Endothelial cell of umbilical vein (primary cell): ENCODE measurements at places on chromosomes 1 and 21. TPM values are rescaled to one million over a fixed set of nuclear protein-coding genes. Genes with fewer than 3 reads are reported as not detected.

- no peak for DNase-seq
Measured at GRCh38 chr1:206715552-206716158, 30.9 kb downstream of the MAPKAPK2 start.

DNA sequence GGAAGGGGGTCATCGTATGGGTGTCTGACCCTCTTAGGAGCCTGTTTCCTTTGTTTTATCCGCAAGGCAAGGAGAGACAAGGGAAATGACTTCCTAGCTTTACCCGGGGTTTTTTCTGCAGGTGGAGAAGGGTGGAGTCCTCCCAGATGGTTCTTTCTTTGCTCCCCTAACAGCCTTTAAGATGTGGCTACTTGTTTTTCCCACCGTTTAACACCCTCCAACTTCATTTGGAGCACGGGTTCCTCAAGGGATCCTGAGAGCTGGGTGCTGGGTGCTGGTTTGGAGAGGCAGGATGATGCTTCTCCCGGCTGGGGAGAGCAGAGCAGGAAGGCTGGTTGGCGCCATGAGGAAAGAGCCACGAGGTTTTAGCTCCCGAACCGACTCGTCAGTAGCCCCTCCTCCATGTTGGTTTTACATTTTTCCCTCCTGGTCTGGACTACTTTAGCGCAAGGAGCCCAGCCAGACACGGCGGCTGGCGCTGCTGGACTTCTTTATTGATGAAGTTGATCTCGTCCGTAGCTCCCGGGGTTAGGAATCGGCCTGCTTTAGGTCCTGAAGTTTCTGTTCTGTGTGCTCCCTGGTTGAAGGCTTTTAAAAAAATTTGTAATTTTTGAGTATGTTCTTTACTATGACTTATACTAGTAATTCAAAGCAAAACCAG lies 1.4 kb downstream of the UCK2 start:
- DNase-seq: peak; percentile 86

DNA sequence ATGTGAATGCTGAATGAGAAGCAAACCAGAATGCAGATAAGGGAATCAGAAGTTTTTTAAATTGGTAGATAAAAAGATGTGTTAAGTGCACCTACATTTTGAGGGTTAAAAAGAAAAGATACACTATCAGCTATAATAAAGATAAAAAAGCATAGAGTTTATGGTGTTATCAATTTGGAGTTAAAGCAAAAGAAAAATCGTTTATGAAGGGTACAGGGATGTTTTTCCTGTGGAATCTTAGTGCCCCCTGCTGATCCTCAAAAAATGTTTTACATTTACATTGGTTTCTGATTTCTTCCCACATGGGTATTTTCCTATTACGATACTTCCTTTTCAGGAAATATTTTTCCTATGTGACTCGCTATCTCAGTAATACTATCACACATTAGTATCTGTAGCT lies 293.5 kb downstream of the MRPL39 start:
- no peak for DNase-seq

GRCh38 chr1:230206976-230207375 lies 139.9 kb downstream of the GALNT2 start:
- DNase-seq: peak; percentile 23

DNA sequence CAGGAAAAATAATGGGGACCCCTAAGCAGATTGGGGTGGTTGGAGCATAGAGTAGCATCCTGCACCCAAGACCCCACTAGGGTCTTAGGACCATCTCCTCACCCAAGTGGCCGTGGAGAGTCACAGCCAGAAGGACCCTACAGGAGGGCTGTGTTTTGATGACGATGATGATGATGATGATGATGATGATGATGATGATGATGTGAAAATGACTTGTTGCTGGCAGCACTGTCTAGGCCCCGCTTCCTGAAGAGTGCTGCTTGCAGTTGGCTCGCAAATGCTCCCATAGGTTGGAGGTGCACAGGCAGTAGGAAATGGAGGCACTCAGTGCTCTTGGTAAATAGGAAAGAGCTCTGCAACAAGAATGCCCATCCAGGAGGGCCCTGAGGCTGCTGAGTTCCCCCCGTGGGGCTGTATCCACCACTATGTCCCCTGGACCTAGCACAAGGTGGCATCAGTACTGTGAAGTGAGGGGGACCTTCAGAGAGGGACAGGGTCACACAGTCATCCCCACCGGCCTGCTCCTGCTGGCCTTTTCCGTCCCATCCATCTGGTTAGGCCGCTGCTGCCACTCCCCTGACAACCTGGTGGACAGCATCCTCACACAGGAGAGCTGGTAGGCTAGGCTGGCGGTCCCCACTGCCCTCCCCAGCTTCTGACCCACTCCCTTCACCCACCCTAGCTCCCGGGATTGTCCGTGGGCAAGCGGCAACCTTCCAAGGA lies 139.6 kb downstream of the FOXD2 start:
- no peak for DNase-seq

DNA sequence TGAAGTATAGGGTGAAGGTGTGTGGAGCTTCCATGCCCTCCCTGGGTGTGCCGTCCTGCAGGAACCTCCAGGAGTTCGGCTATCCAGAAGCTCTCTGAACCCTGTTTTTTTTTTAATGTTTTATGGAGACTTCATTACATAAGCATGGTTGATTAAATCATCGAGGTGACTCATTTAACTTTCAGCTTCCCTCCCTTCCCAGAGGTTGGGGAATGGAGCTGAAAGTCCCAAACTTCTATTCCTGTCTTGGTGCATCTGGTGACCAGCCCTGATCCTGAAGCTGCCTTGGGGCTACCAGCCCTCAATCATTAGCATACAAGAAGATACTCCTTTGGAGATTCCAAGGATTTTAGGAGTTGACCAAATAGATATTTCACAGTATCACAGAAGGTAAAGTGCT lies 9.5 kb downstream of the RRP15 start:
- DNase-seq: no peak

DNA sequence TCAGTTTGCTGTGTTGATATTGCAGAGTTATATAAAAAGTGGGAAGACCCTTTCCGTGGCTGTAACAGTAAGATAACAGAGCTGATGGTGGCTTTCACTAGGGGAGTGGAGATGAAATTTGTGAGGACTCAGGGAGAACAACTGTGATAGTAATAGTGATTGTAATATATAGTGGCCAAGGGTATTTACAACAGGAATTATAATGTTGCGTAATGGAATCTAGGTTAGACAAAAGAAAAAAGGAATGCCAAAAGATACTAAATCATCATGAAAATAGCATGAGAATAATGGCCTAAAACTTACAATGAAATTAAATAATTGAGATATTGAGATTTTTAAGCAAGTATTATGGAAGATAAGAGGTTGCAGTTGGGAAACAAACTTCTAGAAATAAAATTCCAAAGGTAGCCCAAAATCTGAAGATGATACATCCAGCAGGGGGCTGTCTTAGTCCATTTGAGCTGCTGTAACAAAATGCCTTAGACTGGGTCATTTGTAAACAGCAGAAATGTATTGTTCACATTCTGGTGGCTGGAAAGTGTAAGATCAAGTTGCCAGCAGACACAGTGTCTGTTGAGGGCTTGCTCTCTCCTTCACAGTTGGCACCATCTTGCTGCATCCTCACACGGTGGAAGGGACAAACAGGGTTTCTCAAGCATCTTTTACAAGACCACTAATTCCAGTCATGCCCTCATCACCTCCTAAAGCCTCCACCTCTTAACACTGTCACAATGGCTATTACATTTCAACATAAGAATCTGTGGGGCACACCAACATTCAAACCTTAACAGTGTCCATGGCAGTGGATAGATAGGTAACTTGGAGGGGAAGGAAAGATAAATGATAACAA lies 711.2 kb downstream of the MRPL39 start:
- DNase-seq: no peak

DNA sequence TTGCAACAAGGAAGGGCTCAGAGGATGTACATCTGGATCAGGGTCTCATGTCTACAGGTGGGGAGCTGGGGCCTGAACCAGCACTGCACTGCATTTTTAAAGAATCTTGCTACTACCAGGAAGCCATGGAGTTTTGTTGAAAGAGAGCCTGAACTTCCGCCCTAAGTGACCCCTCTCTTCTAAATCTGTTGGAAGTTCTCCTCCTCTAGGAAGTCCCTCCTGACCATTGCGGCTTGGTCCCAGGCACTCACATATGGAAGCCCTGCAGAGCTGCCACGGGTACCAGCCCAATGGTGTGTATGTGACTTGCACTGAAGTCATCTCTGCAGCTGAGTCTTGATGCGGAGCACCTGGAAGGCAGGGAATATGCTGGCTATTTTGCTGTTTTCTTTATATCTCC lies 192.0 kb upstream of the GALNT2 start:
- DNase-seq: no peak

DNA sequence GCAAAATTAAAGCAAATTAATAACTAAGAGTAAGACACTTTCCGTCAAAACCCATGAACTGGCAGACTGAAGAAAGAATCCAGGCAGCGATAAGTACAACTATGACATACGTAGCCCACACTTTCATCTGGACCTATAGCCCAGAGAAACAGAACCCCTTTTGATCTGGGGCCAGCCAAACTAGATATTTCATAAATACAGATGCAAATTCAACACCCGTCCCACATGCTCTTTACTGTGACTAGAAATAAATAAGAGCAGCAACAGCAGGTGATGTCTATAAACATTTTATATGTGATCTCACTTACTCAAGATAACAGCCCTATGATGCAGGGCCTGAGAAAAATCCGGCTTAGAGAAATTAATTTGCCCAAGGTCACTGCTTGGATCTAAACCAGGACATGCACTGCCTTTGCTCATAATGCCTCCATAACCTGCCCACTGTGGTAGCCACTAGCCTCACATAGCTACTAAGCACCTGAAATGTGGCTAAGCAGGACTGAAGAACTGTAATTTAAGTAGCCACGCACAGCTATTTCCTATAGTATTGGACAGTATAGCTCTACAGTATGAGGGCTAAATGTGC lies 130.2 kb downstream of the TGFBR3 start:
- no peak for DNase-seq

- peak; percentile 59 for DNase-seq
Measured at GRCh38 chr1:88061492-88062177, 622.4 kb upstream of the PKN2 start.

- DNase-seq: no peak
Measured at GRCh38 chr21:38664841-38665240, 140.9 kb upstream of the ETS2 start.

DNA sequence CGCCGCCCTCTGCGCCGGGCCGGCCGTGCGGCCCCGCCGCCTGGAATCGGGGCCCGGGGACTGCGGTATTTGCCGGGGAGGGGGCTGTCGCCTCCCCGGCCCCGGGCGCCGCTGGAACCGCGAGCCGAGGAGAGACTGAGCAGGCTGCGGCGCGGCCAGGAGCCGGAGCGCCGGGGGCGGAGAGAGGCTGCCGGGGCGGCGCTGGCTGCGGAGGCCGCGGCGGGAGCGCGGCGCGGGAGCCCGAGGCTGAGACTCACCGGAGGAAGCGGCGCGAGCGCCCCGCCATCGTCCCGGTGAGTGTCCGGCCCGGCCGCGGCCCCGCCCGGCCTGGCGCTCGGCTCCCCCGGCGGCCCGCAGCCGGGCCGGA lies 746 bp downstream of the DYRK1A start:
- no peak for DNase-seq

DNA sequence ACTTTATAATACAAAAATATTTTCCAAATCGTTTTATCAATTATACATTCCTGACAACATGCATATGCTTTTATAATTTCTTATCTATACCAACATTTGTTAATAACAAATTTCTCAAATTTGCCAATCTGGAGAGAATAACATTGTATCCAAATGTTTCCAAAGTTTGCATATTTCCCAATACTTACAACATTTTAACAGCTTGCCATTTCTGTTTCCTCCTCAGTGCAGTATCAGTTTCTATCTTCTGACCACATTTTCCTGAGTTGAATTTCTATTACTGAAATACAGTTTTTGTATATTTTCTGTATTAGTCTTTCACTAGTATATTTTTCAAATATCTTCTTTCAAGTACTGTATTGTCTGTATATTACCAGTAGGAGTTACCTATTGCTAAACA lies 1594.3 kb downstream of the PLA2G4A start:
- no peak for DNase-seq

- DNase-seq: no peak
Measured at GRCh38 chr1:166951050-166951449, 24.3 kb downstream of the ILDR2 start.

DNA sequence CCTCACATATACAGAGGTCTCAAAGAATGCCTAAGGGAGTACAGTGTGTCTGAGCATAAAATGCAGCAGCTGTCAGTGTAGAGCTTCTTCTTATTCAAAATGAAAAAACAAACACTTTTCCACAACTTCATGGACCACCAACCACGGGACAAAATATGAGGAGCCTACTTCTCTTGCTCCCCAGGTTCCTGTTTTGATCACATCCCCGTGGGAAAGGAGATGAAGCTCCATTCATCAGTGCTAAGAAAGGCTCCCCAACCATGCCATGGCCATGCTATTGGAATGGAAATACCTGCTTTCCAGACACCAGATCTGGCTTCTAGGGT lies 383 bp downstream of the CD48 start:
- DNase-seq: no peak

DNA sequence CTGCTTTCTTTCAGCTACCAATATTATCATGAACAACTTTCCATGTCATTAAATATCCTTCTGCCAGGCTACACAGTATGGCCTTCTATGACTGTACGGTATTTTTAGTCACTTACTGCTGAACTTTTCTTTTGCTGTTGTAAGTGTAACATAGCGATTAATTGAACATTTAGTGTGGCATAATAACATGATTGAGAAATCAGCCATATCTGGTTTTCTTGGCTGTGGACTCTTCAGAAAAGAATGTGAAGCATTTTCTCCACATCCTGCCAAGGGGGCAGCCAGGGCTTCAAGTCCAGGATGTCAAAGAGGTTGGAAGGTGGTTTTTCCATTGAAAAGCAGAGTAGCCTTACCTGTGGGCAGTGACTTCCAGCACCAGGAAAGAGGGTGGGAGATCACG lies 8.8 kb upstream of the AHCYL1 start:
- DNase-seq: peak; percentile 43

Gene FOXO6
- polyA plus RNA-seq: 0.04 and 0.05 TPM in 2 replicates

Gene GALE
- 57.7 and 64.7 TPM in 2 replicates for polyA plus RNA-seq

Gene OSCP1
- 8.3 and 9.6 TPM in 2 replicates for polyA plus RNA-seq

Gene SPRR1B
- polyA plus RNA-seq: not detected in 2 replicates

Gene TMEM61
- polyA plus RNA-seq: not detected in 2 replicates

Gene SYCP1
- polyA plus RNA-seq: not detected in 2 replicates

Gene LPGAT1
- polyA plus RNA-seq: 4.6 and 6.1 TPM in 2 replicates

Gene ALX3
- polyA plus RNA-seq: not detected in 2 replicates

Gene SLC22A15
- not detected in 2 replicates for polyA plus RNA-seq

Gene IFI44
- 10.1 and 12.3 TPM in 2 replicates for polyA plus RNA-seq

Gene S100A10
- polyA plus RNA-seq: 56.7 and 76.8 TPM in 2 replicates

Gene LCE6A
- not detected in 2 replicates for polyA plus RNA-seq
